ENCODE measurements at places on chromosomes 1 and 21.

GRCh38 chr1:27418326-27419185 is 26.1 kb downstream of the GPR3 start:
- DNase-seq: no peak

DNA sequence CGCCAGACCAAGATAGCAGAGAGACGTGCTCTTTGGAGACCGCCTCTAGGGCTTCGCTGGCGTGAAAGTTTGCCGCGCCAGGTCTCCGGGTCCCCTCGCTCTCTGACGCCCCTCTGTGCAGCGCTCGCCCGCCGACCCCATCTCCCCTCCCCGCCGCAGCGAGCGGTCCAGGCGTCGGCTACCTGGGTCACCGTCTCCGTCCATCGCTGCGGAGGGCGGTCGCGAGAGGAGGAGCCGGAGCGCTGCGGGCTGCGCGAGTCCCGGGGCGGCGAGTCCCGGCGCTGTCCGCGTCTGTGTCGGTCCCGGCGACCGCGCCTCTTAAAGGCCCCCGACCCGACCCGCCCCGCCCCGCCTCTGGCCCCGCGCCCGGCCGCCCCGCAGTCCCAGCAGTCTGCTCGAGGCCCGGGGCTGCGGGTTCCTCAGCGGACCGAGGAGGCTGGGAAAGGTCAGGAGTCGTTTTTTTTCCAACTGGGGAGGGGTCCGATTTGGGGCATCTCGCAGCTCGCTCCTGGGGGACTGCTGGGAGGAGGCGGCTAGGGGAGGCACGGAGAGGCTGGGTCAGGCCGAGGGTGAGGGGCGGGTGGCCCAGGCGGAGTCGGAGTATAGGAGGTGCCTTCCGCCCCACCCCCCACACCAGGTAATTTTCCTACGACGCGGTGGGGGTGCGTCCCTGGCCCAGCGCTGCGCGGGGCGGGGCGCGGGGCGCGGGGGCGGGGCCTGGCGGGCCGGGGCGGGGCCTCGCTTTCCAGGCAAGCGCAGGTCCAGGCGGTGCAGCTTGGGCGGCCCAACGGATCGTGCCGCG is at the start of the genes FBXO2 and FBXO44:
Gene FBXO2, minus strand, starts transcription at position 293 of the 802 bp plus-strand sequence. Its CDS starts 89 bp downstream, at position 204.
Gene FBXO44, plus strand, starts transcription at position 741 of the 802 bp plus-strand sequence. CDS start 959 bp downstream, outside the sequence.
- DNase-seq: no peak

- no peak for DNase-seq
Measured at GRCh38 chr21:37744551-37744950, 171.7 kb downstream of the KCNJ6 start.

GRCh38 chr1:51236531-51237350 is 668 bp downstream of the RNF11 start:
- peak; percentile 57 for DNase-seq

DNA sequence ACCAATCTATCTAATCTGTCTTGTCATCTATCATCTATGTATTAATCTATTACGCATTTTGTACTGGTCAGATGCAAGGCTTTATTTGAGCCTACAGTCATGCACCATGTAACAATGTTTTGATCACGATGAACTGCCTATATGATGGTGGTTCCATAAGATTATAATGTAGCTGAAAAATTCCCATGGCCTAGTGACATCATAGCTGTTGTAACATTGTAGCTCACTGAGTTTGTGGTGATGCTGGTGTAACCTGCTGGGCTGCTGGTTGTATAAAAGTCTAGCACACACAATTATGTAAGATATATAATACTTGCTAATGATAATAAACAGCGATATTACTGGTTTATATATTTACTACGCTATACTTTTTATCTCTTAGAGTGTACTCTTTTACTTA is 64.8 kb upstream of the IGSF5 start:
- DNase-seq: no peak

- no peak for DNase-seq
Measured at GRCh38 chr1:25642574-25643108, 26.1 kb downstream of the MAN1C1 start.

Data from NCI-H2081 (cell line).